ENCODE measurements at places on chromosomes 2 and 18.

GRCh38 chr2:12734914-12735654 is 18.3 kb downstream of the TRIB2 start:
- DNase-seq = no peak

- no peak for DNase-seq
Measured at GRCh38 chr2:46286715-46287114, 10.5 kb upstream of the EPAS1 start.

- no peak for DNase-seq
Measured at GRCh38 chr2:189865826-189866225, 81.6 kb downstream of the PMS1 start.

- no peak for DNase-seq
Measured at GRCh38 chr2:111924617-111925107, 26.3 kb downstream of the MERTK start.

DNA sequence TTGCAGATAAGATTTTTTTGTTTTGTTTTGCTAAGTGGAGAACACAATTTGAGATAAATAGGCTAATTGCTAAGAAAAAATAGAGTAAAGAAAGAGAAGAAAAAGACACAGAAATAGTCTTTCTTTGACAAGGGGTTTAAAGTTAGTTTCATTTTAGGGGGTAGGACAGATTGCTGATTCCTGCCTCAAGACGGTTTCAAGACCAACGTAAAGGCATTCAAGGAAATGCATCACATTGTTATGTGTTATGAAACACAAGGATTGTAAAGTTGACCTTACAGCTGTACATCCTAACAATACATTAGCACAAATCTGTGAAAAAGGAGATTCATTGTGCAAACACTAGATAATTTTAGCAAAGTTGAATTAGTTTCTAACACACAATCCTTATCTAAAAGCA is 22.7 kb upstream of the ETAA1 start:
- no peak for DNase-seq

DNA sequence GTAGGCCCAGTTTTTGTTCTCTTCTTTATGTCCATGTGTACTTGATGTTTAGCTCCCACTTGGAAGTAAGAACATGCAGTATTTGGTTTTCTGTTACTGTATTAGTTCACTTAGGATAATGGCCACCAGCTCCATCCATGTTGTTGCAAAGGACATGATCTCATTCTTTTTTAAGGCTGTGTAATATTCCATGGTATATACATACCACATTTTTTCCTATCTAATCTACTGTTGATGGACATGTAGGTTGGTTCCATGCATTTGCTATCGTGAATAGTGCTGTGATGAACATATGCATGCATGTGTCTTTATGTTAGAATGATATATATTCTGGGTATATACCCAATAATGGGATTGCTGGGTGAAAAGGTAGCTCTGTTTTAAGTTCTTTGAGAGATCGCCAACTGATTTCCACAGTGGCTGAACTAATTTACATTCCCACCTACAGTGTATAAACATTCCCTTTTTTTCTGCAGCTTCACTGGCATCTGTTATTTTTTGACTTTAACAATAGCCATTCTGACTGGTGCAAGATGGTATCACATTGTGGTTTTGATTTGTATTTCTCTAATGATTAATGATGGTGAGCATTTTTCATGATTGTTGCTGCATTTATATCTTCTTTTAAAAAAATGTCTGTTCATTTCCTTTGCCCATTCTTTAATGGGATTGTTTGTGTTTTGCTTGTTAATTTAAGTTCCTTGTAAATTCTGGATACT is 22.9 kb downstream of the LTBP1 start:
- DNase-seq = no peak

- no peak for DNase-seq
Measured at GRCh38 chr2:157363612-157364101, 38.0 kb upstream of the ERMN start.

DNA sequence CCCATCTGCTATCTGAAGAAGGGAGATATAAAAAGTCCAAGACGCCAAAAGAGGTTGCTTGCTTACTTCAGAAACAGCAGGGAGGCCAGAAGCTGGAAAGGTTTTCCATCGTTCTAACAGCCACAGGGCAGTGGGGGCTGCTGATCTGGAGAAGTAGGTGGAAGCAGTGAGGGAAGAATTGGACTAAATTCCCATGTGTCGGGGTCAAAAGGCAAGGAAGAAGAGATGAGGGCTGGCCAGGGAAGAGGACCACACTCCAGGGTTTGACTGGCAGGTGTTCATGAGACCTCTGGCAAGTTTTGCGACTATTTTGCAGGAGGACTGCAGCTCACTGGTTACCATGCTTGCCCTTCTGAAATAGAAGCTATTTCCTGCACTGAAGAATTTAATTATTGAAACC is 91.0 kb downstream of the SCG2 start:
- no peak for DNase-seq

- DNase-seq = no peak
Measured at GRCh38 chr18:27057519-27058234, 127.4 kb downstream of the CHST9 start.

GRCh38 chr2:28801726-28802125 is 8.9 kb upstream of the SPDYA start:
- DNase-seq = no peak

- no peak for DNase-seq
Measured at GRCh38 chr2:24354957-24355356, 5.4 kb downstream of the ITSN2 start.

DNA sequence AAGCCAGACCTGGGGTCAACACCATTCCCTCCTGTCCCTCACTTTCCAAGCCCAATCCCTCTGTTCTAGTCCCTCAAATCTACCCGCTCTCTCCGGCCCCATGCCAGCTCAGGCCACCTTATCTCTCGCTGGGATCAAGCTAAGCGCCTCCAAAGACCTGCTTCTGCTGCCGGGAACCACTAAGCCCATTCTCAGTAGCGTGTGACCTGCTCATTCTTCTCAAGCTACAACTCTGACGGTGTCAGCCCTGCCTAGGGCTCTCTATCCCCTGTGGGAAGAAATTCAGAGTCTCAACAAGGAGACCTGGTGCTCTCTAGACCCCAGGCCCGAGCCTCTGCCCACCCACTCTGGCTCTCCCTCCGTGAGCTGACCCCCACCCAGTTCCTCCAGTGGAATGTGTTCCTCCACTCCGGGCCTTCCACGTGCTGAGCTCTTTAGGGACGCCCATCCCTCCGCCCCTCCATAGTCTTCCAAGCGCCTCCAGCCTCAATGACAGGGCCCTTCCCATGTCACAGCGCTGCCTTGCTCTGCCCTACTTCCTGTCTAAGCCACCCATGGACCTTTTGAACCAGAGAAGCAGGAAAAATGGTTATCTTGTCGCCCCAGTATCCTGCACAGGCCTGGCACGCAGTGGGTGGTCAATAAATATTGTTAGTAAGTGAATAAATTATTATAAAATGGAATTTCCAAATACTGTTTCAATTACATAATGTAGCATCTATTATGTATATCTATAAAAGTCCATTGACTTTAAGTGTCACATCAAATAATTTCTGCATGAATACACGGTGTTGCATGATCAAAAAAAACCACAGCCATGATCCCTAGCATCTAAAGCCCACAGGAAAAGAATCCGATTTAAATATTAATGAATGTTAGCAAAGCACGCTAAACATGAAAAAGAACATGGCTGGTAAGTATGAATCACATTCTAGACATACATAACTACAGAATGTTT is 127.6 kb downstream of the ZNF516 start:
- DNase-seq = no peak

- no peak for DNase-seq
Measured at GRCh38 chr2:12750166-12750905, 33.6 kb downstream of the TRIB2 start.

DNA sequence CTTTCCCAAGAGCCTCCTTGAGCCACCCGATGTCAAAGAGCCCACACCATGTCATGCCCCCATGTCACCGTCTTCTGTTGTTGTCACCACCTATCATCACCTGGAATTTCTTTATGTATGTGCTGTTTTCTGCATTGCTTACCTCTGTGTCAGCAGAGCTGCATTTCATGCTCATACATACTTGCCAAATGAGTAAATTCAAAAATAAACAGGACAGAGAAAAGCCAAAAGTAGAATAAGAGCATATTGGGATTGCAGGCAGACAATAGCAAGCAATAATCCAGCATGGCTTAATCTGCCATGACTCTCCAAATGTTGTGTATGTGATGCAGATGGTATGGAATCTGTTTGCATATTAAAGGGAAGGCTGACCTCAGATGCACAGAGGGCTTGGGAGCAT is 15.3 kb upstream of the RGPD4 start:
- DNase-seq = no peak

- no peak for DNase-seq
Measured at GRCh38 chr2:149271575-149271974, 58.8 kb upstream of the LYPD6 start.

DNA sequence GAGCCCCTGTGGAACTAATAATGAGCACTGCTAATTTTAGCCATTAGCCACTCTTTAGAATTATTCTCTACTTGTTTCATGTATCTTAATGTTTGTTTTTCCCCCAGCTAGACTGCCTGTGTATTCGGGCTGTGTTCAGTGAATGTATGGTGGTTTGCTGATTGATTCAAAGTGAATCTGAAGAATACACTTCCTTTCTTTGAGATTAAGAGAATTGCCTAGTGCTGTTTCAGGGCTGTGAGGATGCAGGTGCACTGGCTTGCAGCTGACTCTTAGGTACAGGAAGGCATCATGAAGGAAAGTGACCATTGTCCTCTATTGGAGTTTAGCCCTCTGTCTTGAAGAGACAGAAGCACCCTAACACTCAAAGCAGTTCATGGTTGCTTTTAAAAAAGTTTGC is 138.7 kb downstream of the CERS6 start:
- no peak for DNase-seq

DNA sequence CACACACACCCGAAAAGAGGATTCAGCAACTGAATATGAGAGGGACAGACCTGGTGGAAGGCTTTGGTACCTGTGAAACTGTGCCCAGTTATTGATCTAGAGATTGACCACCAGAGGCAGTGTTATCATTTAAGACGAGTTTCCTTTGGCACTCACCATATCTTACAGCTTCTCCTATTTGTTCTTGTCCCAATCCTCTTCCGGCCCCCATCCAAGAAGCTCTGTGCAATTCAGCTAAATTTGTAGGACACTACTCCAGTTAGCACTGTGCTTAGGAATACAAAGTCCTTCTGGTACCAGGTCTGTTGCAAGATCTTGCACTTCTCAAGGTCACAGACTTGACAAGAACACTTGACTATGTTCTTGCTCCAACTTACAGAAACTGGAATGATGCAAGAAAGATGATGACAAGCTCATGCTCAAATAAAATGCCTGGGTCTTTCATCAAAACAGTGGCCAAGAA is 177.7 kb downstream of the TMEM247 start:
- no peak for DNase-seq

GRCh38 chr18:77168811-77169311 is 36.3 kb upstream of the MBP start:
- no peak for DNase-seq

DNA sequence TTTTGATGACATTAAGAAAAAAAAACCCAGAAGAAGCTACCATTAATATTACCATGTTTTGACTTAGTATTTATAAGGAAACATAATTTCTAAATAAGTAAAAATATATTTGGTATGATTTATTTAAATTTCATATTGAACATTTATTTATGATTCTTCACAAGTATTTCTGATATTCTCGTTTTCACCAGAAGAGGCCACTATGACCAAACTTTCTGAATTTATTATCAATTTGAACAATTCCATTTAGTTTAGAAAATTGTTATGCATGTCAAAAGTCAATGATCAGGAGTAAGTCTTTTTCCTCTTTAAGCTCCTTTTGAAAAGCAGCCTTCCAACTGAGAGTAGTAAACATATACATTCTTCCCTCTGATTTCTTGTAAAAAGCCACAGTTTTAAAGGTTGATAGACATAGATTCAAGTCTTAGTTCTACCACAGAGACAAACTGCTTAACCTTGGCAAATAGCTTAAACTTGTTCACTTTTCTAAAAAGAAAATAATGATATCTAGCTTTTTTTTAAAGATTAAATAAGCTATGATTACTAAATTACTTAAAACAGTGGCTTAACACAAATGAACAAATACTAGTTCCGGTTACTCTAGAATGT is 329.9 kb downstream of the TRIB2 start:
- no peak for DNase-seq

DNA sequence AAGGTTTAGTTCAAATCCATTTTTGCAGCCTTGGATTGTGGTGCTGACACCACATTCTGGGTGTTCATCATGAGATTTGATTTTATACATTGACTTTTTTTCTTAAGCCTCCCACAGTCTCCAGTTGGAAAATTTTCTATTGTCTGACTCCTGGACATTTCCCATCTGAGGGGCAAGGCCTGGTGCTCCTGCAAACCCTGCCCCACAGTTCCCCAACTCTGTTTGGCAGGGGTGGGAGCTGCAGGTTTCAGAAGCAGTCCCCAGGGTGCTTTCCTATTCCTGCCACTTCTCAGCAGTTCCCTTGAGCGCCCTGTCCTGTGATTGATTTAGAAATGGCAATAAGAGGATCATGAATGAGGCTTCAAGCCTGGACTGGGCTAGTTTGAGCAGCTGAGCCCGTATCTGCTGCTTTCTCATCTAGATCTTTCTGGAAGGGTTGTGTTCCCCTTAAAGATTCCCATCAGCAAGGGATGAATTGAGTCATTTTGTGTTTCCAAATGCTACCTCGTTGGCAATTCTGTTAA is 77.0 kb downstream of the CIB4 start:
- no peak for DNase-seq

DNA sequence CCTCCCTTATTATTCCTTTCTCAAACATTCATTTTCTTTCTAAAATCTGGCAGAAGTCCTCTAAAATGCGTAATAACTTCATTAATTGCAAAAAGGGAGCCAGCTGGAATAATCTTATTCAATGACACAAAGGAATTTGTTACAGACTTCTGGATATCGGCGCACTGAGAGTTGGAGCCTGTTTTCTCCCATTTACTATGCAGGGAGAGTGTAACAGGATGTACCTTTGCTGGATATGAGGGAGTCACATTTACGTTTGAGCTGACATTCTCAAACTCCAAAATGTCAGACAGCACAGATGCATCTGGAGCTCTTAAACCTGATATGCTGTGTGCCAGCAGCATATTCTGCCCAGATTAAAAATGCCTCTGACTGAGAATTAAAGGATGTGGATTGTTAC is 275.3 kb downstream of the TMX3 start:
- no peak for DNase-seq

GRCh38 chr2:186841940-186842339 is 7.0 kb downstream of the ZSWIM2 start:
- no peak for DNase-seq

- DNase-seq = no peak
Measured at GRCh38 chr18:33577685-33578517, at the start of gene ASXL3. ASXL3 (plus strand) TSS chr18:33578219; CDS start chr18:33578632, 413 bp downstream.

- DNase-seq = no peak
Measured at GRCh38 chr2:52429171-52429570, 1338.4 kb upstream of the CHAC2 start.

Measured in GM18507 (cell line).